ENCODE measurements at places on chromosomes 3 and 15.

DNA sequence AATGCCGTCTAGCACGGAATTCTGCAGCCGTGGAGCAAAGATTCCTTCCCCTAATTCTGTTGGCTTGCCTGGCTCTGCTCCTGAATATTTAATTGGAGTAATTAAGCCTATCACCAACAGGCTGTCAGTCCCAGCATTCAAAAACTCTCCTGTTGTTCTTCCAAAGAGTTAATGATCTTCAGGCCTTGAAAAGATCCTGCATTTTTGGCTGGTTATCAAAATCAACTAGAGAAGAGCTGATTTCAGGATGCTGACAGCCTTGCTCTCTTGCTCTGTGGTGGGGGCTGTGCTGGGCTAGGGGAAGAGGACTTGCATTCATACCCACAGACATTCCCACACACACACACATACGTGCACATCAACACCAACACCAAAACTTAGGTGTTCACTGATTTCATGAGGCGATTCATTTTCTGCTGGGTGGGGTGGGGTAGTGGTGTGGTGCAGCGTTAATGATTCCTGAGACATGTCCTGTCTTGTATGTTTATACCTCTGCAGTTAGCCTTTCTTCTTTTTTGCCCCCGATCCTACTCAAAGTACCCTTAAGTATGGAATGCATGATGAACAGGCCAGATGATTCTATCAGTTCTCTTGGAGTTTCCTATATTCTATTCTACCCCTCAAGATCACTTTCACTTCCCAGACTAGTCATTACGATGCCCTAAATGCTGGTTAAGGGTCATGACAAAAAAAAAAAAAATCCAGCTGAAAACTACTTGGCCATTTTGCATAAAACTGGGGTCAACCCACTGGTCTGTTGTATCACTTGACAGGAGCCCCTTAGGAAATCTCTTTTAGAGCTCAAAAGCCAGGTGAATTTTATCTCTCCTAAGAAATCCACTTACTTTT, 42.3 kb downstream of the CPN2 start:
- DNase-seq = no peak

DNA sequence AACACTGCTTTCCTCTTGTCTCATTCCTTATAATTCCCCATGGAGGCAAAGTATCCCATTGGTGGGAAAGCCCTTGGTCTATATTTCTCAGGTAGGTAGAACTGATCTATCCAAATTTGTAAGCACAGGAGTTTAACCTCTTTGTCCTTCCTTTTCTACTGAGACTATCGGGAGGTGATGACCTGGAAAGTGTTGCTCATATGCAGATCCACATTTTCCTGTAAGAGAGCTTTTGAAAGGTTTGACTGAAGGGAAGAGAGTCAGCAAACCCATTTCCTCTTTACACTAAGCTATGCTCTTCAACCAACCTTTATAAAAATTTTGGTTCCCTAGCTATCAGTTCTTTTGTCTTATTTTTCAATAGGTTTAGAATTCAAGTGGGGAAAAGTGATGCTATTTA, 200.7 kb downstream of the TIGIT start:
- no peak for DNase-seq

DNA sequence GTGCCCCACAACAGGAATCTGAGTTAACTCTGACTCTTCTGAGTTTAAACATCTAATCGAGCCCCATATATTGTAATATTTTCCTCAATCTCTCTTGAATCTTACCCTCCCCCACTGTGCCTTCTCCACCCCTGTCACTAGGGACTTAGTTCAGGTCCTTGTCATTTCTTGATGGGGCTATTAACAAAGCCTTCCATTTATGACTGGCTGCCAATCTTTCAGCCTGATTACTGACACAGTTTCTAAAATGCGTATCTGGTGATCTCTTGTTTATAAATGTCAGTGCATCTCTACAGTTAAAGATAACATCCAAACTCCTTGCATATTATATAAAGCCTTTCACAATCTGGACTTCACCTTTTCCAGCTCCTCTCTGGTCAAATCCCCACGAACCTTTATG, 124.3 kb downstream of the IGSF11 start:
- no peak for DNase-seq

- DNase-seq = peak; percentile 79
Measured at GRCh38 chr15:38696109-38696727, 131.6 kb upstream of the RASGRP1 start.

DNA sequence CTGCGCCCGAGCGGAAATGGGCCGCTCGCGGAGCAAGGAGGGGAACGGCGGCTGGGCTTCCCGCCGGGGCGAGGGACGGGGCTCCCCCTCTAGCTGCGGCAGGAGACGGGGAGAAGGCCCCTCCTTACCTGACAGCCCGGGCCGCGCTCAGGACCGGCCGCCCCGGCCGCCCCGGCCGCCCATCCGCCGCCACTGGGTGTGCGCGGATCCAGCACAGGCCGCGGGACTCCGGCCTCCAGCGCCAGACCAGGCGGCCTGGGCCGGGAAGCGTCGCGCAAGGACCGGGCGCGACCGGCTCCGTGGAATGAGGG, 296 bp downstream of the TPRA1 start:
- DNase-seq = no peak

DNA sequence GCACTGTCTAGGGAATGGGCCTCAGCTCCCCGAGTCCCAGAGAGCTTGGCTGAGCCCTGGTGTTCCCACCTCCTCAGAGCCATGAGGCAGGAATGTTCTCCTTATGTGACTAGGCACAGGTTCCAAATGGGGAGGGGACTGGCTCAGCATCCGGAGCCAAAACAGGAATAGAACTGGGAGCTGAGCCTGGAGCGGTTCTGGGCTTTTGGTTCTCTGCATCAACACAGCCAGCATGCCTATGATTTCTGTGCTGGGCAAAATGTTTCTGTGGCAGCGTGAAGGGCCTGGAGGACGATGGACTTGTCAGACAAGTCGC, at the start of gene FAM131A:
Gene FAM131A, plus strand, starts transcription at position 202 of the 316 bp plus-strand sequence. Its CDS starts 31 bp downstream, at position 233.
- no peak for DNase-seq

- no peak for DNase-seq
Measured at GRCh38 chr15:79167776-79168175, 77.2 kb upstream of the RASGRF1 start.

GRCh38 chr15:88747111-88747510, 56.1 kb upstream of the ACAN start:
- no peak for DNase-seq

DNA sequence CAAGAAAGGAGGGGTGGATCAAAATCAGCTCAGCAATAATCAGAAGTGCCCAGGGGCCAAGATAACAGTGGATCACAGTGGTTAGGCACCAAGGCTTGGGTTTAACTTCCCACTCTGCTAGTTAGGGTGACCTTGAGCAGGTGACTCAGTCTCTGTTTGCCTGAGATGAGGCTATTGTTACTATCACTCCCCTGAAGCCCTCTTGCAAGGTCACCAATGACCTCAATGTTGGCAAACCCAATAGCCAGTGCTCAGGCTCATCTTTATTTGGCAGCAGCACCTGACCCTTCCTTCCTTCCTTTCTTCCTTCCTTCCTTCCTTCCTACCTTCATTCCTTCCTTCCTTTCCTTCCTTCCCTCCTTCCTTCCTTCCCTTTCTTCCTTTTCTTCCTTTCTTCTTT, 102.4 kb upstream of the HACD2 start:
- DNase-seq = no peak

DNA sequence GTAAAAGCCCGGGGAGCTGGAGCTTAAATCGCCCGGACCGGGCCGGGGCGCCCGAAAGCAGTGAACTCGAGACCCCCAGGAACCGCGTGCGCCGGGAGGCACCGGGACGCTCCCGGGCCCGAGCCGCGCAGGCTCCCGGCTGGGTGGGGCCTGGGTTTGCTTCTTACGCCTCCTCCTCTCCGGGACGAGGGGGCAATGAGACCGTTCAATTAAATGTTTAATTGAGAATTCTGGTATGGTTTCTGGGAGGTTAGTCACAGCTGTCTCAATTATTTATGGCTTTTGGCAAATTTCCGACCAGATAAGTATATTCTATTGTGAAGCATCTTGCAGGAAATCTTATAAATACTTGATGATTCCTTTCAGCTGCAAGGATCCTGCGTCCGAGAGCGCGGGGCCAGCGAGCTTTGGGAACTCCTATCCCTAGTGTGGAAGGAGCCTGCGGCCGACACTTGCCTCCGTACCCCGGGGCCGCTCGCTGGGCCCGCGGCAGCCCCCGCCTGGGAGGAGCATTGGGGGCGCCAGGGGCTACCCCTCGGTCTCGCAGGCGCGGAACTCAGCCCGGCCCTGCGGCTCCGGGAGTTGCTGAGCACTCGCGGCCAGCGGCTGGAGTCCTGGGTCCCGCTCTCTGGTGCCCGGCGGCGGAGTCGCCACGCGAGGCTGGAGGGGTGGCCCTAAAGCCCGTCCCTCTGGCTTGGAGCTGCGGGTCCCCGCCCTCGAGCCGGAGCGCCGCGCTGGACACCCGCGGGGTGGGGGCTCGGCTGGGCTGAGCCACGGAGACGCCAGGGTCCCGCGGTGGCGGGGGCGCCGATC, 10.3 kb downstream of the ISL2 start:
- no peak for DNase-seq

- DNase-seq = no peak
Measured at GRCh38 chr15:71678191-71678590, 132.2 kb upstream of the NR2E3 start.

DNA sequence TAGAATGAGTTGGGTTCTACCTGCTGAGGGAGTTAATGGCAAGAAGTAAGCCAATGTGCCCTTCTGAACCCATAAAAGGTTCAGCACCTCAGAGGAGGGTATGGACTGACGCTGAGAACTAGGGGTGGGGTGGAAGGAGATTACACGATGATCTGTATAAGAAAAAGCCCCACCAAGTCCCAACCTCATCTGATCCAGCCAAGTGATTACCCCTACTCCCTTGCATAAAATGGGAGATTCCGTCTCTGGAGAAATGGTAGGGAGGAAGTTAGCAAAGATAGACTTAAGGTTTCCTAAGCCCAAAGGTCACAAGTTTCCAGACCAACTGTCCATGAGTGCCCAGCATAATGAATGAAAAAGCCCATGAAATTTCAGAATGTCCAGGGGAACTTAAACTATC, 7.1 kb upstream of the DVL3 start:
- no peak for DNase-seq

GRCh38 chr3:127697551-127698240, 24.9 kb downstream of the ABTB1 start:
- DNase-seq = peak; percentile 68

- DNase-seq = peak; percentile 28
Measured at GRCh38 chr15:69508659-69509058, 56.0 kb downstream of the RPLP1 start.

GRCh38 chr3:64659617-64659978, 28.2 kb downstream of the ADAMTS9 start:
- no peak for DNase-seq

DNA sequence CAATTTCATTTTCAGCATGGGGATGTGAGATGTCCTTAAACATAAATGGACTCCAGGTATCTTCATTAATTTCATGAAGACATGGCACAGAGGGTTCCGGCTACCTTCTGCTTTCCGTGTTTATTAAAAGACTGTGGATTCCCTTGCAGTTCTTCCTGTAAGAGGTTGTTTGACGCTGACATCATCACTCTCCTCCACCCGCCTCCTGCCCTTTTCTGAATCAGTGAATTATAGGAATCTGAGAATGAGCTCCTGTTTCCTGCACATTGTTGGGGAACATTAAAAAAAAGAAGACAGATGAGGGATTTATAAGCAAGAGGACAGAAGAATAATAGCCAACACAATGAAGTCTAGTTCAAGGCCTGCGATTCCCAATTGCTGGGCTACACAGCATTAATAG, 191.3 kb downstream of the LPP start:
- no peak for DNase-seq

DNA sequence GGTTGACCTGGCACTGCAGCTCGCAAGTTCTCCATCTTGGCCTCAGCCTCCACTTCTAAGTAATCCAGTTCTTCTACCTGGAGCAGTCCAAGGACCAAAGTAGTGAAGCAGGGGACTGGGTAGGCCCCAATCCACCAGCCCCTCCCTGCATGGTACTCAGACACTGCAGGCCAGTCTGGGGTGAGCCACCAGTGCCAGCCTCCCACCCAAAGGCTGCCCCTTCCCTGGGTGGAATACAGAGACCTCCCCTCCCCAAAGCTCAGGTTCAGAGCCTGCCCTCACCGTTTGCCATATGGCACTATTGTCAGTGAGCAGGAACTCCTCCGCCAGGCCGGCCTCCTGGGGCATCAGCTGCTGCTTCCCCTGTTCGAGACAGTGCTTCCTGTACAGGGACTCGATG, 10.8 kb downstream of the POLG start:
- DNase-seq = no peak

GRCh38 chr3:195039180-195039843, 231.6 kb downstream of the XXYLT1 start:
- DNase-seq = no peak

DNA sequence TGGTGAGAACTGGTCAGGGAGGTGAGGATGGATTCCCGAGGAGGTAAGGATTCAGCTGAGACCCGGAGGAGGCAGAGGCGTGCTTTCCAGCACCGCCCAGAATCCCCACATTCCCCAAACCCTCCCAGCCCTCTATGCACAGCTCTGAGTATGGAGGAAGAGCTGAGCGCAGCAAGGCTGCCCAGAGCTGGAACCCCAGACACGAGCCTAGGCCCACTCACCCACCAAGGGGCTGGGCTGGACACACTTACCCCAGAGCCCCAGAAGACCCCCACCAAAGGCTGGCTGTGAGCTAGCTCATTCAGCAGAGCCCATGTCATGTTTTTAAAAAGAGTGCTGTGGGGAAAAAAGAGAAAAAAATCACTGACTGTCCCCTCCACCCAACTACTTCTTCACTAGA, 271.5 kb downstream of the XXYLT1 start:
- DNase-seq = no peak

DNA sequence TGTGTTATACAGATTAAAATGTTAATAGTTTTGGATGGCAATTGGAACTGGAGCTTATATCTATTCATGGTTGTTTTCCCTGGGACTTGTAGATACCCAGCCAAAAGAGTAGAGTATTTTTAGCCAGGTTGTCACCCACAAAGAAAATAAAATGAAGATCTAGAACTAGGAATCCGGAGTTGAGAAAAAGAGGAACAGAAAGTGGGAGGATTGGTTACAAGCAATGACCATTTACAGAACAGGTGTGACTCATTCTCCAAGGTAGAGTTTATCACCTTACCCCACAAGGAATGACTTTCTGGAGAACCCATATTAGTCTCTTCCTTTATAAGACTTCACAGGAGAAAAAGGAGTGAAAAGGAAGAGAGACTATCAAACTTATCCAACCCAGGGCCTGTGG, 99.8 kb downstream of the TMEM108 start:
- DNase-seq = no peak

- DNase-seq = no peak
Measured at GRCh38 chr3:107581230-107581629, 58.5 kb downstream of the BBX start.

Measured in activated CD8-positive, alpha-beta memory T cell treated with anti-CD3 and anti-CD28 coated beads for 24 hours (primary cell).